GOT3 (cell line): ENCODE measurements at places on chromosomes 12 and 14.

DNA sequence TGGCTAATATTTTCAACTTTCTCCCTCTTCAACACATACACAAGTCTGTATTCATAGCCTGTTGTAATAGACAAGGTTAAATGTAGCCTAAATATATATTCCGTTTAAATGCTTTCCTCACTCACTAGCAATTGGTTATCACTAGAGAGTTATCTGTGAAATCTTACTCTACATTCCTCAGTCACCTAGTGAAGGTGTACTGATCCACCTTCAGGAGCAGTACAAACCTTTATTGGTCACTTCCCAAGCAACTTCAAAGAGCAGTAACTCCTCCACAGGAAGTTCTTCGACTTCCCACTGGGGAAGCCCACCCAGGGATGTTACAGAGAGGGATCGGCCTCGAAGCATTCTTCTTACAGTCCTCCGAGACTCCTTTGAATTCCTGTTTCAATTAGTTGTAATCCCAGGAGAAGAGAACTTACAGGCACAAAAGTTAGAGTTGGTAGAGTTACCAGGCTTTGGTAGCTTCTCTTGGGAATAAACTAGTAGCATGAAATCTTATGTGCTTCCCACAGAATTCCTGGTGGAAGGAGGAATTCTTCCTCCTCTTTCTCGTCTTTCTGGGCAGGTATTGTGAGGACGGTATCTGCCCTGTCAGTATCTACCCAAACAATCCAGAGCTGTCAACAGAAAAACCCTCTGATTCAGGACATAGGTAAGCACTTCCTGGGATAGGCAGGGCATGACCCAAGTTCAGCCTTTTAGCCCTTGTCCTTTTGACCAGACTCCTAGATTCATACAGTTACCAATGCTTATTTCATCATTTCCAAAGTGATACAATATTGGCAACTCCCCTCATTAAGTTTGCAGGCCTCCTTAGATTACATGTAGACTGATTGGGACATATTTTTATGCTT, at the start of gene GYS2:
GYS2 (minus strand) TSS at position 603 of the 857 bp plus-strand sequence; CDS start at position 348, 255 bp downstream.
- no peak for DNase-seq

- DNase-seq: no peak
Observed at GRCh38 chr14:55303125-55303499, 31.9 kb downstream of the FBXO34 start.

GRCh38 chr14:29749327-29749726, 178.3 kb downstream of the PRKD1 start:
- no peak for DNase-seq

DNA sequence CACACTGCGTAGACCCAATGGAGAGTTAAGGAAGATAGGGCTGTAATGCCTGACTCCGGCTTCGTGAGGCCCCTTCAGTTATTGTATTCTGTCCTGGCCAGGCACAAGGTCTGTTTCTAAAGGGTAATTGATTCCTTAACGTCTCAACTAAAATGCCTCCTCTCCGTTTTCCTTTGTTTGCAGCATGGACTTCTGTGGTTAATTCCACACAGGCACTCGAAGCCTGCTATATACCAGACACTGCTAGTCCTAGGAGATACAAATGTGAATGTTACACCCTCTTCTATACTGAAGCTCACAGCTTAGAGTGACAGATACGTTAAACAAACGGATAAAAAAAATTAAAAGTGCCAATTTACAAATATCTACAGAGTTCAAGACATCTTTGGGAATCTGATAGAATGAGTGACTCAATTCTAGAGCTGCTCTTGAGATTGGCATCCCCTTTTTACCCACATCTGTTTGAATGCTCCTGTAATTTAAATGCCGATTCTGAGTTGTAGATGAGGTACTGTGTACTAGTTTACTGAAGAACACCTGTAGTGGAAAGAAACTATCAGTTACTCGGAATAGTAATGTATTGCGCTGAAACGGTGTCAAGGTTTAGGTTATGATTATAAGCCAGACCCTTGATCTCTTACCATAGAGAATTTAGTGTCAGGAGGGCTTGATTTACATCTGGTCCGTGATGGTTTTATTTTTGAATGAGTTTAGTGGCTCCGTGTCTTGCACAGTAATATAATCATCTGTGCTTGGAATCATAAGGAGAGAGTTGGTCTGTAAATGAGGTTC, 784 bp downstream of the PSMA6 start:
- no peak for DNase-seq

GRCh38 chr12:49097381-49097780, 2.8 kb upstream of the DHH start:
- no peak for DNase-seq

DNA sequence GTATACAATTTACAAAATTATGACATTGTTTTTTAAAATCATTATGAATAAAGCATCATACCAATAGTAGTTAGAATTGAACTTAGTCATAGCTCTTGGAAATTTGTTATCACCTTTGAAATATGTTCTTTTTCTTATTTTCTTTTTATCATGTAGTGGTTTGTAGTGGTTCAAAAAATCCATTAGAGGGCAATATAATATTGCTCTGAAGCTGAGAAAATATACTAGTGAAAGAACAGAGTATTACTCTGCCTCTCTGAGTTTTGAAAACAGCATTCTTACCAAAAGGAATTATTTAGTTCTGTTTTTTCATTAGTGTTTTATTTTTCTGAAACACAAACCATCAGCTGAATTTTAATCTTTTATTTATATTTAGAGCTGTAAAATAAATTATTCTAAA, 76.2 kb downstream of the PDZRN4 start:
- no peak for DNase-seq

GRCh38 chr14:63513756-63514155, 29.4 kb downstream of the PPP2R5E start:
- no peak for DNase-seq

DNA sequence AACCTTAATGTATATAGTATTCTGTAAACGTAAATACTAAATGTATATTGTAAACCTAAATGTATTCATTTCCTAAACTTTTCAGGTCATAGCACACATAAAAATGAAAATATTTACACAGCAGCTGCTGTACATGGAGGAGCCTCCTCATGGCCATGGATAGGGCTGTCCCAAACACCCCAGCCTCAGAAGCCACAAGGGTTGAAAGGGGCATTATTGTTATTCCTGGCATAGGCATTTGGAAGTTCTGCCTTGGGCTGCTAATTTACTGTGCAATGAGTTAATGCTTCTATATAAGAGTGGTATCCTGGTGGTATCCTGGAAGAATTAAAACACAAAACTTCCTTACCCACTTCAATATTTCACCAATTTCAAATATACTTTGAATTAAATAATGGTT, 159.4 kb downstream of the SLC5A8 start:
- no peak for DNase-seq

- DNase-seq: no peak
Observed at GRCh38 chr12:84604551-84604950, 308.0 kb downstream of the SLC6A15 start.

- no peak for DNase-seq
Observed at GRCh38 chr12:1949771-1950470, 31.5 kb upstream of the CACNA2D4 start.

DNA sequence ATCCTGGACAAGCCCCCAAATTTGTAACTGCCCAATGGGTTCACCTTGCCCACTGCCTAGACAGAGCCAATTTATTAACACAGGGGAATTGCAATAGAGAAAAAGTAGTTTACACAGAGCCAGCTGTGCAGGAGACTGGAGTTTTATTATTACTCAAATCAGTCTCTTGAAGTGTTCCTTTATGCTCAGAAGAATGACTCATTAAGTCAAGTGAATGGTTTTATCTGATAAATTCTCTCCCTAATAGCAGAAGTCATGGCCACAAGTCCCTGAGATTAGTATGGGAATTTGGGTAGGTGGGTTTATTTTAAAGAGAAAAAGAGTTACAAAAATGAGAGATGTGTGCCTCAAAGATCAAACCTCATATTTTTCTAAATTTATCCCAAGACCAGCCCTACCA, 122.8 kb upstream of the NUDT4 start:
- no peak for DNase-seq

- DNase-seq: no peak
Observed at GRCh38 chr14:29941401-29941800, 13.8 kb upstream of the PRKD1 start.

DNA sequence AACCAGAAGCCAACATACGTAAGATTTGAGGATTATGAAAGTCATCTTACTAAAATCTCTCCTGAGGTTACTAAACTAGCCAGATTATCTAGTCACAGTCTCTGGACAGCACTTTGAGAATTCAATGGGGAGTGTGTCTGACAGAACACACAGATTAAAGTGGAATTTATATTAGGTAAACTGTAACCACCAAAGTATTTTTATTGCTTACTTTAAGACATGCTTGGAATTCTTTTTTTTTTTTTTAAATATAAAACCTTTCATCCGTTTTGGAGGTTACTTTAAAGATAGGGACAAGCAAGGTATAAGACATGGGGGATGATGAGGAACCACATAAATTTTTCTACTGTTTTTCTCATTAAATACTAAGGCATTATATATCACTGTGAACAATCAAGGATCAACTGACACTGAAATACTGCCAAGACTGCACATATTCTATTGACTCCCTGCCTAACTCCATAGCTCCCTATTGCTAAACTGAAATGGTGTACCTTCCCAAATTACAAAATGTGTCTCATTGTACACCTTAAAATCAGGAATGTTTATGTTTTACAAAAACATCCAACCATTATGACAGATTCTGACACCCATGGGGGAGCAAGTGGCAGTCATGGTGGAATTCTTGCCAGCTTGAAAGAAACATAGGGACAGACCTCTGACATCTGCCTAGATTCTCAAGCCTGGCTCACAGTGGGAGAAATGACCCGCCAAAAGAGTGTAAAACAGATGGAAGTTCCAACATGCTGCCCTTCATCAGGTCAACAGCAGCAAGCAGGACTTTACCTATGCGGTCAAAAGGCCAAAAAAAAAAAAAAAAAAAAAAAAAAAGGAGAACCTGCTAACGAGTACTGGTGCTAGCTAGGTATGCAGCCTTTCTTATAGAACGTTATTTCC, 239.3 kb downstream of the MED13L start:
- no peak for DNase-seq

- DNase-seq: no peak
Observed at GRCh38 chr12:71061451-71061850, 96.3 kb downstream of the TSPAN8 start.

- no peak for DNase-seq
Observed at GRCh38 chr12:93027041-93027440, 97.9 kb upstream of the EEA1 start.

DNA sequence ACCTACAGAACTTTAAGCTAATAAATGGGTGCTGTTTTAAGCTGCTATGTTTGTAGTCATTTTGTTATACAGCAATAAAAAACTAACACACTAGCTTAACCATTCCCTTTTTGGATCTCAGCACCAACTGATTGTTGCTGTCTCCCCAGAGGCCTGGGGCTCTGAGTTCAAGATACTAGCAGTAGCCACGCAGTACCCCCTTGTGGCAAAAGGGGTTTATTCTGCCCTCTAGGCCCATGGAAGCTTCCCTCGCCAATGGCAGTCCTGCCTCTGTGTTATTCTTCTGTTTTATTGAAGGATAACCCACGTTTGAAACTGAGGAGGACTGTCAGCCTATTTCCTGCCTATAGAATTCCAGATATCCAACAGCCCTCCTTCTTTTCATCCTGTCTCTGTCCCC, 455.3 kb upstream of the ATP2B1 start:
- no peak for DNase-seq

DNA sequence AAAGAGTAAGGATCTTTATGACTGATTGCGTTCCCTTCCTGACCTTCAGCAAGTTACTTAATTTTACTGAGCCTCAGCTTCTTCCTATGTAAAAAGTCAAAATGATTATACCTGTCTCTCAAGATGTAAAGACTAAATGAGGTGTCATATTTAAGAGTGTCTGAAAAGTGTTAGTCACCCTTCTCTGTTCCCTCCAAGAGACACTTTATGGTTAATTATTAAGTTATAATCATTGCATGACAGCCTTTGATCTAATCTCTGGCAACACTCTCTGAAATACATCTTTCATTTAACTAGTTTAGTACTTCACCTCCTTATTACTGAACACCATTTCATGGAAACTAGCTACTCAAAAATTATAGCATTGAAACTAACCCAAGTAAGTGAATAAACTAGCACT, 54.8 kb downstream of the BMAL2 start:
- no peak for DNase-seq

GRCh38 chr14:68890173-68890931, 88.8 kb downstream of the ACTN1 start:
- no peak for DNase-seq

- DNase-seq: no peak
Observed at GRCh38 chr12:131113568-131114270, 160.0 kb downstream of the ADGRD1 start.

DNA sequence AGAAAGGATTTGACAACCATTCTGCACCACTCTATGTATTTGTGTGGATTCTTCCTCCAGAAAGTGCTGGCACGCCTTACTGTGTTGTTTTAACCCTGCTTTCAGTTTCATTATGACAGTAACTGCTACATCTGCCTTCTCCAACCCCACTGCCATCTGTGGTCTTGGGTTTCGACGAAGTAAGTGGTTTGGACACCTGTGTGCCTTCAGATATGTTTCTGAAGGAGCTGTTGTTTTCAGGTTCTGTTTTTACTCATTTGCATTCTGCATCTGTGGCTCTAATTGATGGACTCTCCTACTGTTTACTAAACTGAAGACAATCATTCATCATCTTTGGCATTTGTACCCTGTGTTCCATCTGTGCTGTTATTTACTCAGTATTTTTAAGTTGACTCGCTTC, 4.1 kb downstream of the TSHR start:
- no peak for DNase-seq

GRCh38 chr12:53492830-53493609, 6.2 kb downstream of the MAP3K12 start:
- DNase-seq: peak; percentile 45

GRCh38 chr12:82426081-82426480, 67.8 kb downstream of the METTL25 start:
- no peak for DNase-seq

- no peak for DNase-seq
Observed at GRCh38 chr14:56131004-56131864, 13.0 kb downstream of the PELI2 start.

- DNase-seq: no peak
Observed at GRCh38 chr14:69620211-69620611, 8.8 kb downstream of the SUSD6 start.

DNA sequence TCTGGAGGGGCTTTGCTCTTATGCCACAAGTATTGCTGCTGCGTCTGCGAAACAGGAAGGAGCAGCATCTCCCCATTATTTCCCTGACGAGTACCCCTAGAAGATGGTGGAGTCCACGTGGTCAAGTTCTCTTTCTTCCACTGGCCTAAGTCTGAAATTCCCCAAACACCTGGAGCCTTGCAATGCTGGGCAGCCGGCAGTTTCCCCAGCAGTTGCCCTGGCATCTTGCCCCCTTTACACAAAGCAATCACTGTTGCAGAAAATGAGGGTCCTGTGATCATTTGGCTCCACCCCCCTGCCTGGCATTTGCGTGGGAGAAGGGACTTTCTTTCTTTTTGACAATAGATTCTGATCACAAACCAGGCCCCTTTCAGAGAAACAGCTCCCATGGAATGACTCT, 56.9 kb downstream of the FOS start:
- DNase-seq: no peak
